HTR-8/SVneo (cell line): ENCODE measurements at places on chromosomes 6 and 20.

- no peak for DNase-seq
These were observed 101.8 kb downstream of the TRERF1 start for GRCh38 chr6:42349753-42350511.

- DNase-seq = no peak
These were observed 32.3 kb downstream of the SNX5 start for GRCh38 chr20:17936286-17936760.

- no peak for DNase-seq
These were observed 160.3 kb downstream of the PREX1 start for GRCh38 chr20:48667481-48667880.

DNA sequence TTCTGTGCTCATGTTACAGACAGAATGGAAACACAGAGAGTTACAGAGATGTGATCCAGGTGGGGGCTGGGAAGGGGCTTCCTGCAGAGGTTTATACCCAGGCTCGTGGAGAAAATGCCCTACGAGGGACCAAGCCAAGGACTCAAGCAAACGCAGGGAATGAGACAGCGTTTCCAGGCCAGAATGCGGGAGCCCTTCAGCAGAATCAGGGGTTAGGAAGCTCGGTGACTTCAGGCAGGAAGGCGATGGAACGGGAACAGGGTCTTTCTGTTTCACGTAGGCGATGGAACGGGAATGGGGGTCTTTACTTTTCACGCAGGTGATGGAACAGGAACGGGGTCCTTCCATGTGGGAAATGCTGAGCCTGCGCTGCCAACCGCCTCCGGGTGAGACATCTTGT, 82.6 kb downstream of the THBS2 start:
- DNase-seq = no peak

- no peak for DNase-seq
These were observed 102.3 kb downstream of the SH3BGRL2 start for GRCh38 chr6:79733388-79733787.

DNA sequence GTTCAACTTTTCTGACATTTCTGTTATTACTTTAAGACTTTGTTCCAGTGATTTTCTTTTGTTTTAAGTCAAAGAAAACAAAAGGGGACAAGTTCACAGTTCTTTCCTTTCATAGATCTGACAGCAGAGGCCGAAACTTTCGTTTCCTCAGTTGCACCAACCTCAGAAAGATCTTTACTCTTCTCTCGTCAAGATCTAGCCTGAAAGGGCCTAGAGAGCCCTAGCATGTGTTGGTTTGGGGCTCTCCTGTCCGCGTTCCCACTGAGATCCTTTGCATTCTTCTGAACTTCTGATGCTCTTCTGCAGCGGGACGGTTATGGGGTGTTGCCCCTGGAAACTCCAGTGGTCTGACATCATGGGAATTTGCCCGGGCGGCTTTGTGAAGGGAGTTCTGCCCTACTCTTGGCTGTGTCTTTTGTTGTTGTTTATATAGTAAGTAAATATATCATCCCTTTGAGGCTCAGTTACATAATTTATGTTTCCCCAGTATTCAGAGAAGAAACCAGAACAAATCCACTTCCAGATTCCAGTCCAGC, 129.1 kb downstream of the SASH1 start:
- no peak for DNase-seq

DNA sequence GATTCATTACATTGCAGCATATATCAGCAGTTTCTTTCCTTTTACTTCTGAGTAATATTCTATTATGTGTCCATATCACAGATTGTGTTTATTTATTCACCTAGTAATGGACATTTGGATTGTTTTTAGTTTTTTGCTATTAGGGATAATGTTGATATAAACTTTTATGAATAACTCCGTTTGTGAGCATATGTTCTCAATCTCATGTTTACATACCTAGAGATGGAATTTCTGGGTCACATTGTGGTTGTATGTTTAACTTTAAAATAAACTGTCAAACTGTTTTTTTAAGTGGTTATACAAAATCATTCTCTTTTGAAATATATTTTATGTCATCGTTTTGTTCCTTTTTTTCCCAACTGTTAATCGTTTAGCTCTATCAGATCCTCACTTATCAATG, 311.6 kb downstream of the MMUT start:
- DNase-seq = no peak

DNA sequence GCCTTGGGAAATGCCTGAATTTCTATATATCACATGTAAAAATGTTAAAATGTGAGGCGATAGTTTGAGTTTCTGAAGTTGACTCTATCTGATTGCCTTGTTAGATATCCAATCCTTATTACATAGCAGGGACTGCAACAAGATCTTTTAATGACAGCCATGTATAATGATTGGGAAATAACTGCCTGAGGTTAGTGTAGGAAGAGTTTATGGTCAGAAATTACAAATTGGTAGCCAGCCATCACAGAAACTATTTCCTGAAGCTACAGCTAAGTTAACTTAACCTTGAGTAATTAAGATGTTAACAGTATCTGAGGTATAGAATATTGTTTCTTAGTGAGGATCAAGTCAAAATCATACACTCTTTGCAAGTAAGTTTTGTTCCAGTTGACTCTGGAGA, 41.0 kb downstream of the AKIRIN2 start:
- DNase-seq = no peak

- DNase-seq = peak; percentile 79
These were observed 14.9 kb upstream of the PPARD start for GRCh38 chr6:35327349-35328027.

GRCh38 chr6:32086661-32087573, 22.2 kb downstream of the TNXB start:
- peak; percentile 70 for DNase-seq

DNA sequence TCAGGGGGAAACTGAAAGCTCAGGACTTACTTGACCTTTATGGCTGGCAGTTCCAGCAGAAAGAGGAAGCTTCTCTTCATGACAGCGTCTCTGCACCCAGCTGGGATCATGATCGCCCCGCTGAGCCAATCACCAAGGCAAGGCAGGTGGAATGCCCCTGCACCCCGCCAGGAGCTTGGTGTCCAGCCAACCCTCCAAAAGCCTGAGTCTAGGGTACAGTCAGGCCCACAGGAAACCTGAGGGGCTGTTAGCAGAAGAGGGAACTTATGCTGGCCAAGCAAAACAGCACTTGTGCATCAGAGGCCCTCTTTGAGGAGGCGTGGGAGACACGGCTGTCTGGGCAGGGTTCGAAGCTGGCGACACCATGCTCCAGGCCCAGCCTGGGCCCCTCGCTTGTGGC, 188.3 kb upstream of the GMDS start:
- no peak for DNase-seq

DNA sequence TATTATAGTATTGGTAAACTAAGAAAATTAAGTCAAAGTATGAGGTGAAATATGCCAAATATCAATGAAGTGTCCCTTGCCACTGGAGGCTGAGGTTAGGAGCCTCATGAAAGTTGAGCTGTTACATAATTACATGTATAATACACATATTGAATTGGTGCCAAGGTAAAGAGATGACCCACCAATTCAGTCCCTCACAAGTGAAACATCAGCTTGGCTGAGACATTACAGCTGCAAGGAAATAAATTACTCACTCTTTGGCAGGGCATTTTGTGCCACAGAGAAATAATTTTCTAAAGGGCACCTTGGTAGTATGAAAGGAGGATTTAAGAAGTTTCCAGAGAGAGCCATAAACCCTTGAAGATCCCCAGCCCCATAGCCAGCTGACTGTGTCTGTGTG, 127.4 kb downstream of the ADGRG6 start:
- no peak for DNase-seq

GRCh38 chr20:48826883-48827771, 672 bp downstream of the PREX1 start:
- DNase-seq = peak; percentile 65

GRCh38 chr6:158037771-158038170, 56.1 kb downstream of the SYNJ2 start:
- no peak for DNase-seq

GRCh38 chr6:44133003-44133931, 5.9 kb downstream of the TMEM63B start:
- DNase-seq = peak; percentile 81

- no peak for DNase-seq
These were observed 84.7 kb upstream of the RNF24 start for GRCh38 chr20:4099905-4100675.

GRCh38 chr6:169579407-169580111, 122.3 kb downstream of the WDR27 start:
- DNase-seq = no peak

DNA sequence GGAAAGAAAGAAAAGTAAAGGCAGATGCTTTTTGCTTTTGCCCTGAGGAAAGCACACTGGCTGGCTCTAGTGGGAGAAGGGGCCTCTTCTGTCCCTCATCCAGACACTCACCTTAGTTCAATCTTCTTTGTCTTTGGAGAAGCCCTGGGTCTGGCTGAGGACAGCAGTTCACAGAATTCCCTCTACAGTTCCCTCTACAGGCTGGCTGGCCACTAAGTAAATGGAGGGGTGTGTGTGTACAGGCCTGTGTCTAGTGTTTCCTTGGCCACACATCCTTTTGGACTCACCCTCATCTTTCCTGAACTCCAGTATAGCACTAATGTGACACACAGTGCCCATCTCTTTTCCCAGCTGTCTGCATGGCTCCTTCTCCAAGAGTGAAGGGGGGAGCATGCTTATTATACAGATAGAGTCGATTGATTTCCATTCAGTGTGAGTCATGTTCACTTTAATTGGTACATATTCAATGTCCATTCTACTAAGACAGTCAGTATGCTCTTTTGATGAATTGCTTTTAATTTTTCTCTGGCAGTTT, 26.0 kb upstream of the CLVS2 start:
- no peak for DNase-seq

- no peak for DNase-seq
These were observed 119.9 kb downstream of the UST start for GRCh38 chr6:148866657-148867268.

DNA sequence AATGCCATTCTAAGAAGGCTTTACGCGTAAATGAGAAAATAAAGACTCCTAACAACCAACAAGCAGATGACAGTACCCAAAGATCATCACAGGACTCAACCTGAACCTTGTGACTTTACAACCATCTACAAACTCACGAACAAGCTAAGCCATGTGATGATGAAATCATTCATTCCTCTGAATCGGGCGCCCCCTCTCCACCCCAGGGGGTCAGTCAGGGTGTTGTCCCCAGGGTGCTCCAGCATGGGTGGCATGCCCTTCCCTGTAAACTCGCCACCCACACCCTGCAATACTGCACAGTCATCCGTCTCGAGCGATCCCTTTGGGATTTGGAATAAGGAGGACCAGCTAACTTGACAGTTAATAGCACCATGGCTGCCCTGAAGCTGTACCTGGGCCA, 12.6 kb downstream of the SERPINB6 start:
- no peak for DNase-seq

- no peak for DNase-seq
These were observed 92.0 kb upstream of the FRMD1 start for GRCh38 chr6:168170841-168171601.

DNA sequence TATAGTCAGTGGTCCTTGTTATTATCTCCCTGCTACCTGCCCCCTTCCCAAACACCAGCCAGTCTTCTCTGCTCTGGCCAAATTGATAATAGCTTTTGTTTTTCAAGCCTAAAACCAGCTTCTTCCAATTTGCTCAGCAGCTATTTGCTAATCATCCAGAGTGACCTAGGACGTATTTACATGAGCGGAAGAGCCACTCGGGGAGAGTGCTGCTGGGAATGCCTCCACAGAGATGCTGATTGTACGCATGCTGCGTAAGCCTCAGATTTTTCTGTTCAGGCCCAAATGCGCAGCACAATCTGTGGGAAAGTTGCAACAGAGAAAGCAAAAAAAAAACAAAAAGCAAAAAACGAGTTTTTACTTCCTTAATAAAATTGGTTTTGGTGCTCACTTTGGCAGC, 24.4 kb upstream of the ID1 start:
- no peak for DNase-seq

DNA sequence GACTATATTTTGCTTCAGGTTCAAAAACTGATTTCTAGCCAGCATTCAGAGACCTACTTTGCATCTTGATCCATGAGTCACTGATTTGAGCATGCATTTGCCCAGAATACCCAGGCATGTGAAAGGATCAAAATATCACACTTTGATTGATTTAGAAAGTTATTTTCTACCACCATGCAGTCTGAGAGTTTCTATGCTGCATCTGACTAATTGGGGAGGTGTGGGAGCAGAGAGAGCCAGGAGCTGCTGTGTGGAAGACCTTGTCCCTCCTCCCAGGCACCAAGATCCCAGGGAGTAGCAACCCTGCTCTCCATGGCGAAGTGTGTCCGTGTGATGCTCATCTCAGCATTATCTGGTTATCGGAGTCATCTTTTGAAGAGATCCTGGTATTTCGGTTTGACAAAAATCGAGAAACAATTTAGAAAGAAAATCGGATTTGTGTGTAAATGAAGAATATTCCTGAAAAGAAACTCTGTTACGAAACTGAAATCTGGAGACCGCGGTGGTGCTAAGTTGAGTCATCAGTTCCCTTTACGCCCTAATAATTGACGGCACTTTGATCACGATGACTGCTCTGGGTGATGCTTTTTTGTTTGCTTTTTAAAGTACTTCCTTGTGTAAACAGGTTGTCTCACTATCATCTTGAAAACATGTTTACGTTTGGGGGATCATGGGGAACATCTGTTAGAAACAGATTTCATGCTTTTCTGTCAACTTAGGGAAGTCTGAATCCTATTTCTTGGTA, 193.4 kb downstream of the BACH2 start:
- DNase-seq = no peak

GRCh38 chr20:10673842-10674683, at the start of gene JAG1:
JAG1 (minus strand) TSS chr20:10673999; CDS start chr20:10673530, 469 bp downstream.
- DNase-seq = peak; percentile 95

- no peak for DNase-seq
These were observed 25.5 kb upstream of the ASXL1 start for GRCh38 chr20:32332614-32333013.

DNA sequence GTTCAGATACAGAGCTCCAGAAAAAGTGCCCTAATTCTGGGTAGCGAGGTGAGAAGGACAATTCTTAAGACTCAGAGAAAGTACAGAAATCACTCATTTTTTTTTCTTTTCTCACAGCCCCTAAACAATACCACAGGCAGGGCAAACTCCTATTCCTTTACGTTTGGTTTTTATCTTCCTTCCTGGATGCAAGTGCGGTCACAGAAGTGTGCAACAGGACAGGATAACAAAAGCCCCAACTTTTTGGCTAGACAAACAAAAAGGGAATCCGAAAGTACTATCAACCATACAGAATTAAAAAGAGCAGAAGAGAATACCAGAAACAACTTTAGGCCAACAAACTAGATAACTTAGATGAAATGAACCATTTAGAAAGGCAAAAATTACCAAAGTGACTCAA, 18.4 kb upstream of the BEND6 start:
- no peak for DNase-seq

- DNase-seq = no peak
These were observed 184.2 kb upstream of the FOXA2 start for GRCh38 chr20:22768266-22769178.

DNA sequence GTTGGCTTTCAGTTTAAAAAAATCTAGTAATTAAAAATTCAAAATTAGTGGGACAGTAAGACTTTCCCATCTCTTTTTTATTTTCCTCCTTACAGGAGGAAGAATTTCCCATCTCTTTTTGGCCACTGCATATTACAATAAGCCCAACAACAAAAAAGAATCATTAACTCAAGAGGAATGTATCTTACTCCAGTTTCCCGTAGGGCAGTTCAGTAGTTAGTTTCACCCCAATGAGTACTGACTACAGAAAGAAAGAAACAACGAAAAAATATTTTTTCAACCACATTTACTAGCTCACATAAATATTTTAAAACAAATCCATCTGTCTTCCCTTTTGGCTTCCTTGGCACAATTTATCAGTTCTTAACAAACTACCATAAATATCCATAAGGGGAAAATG, 14.9 kb upstream of the BLOC1S5 start:
- DNase-seq = no peak
